ENCODE measurements at places on chromosomes 1 and 21. TPM values are rescaled to one million over a fixed set of nuclear protein-coding genes. Genes with fewer than 3 reads are reported as not detected.

Gene NHLH2
- total RNA-seq = not detected

Gene NTMT2
- total RNA-seq = not detected

Gene CLEC20A
- total RNA-seq = not detected

Gene FAM163A
- not detected for total RNA-seq
